LNCaP clone FGC (cell line): ENCODE measurements at places on chromosomes 2 and 18.

- DNase-seq = no peak
Observed at GRCh38 chr2:29811378-29811777, 110.0 kb downstream of the ALK start.

GRCh38 chr18:13642440-13642827, 83.9 kb downstream of the FAM210A start:
- DNase-seq = no peak

- DNase-seq = no peak
Observed at GRCh38 chr2:164896634-164897355, 55.2 kb upstream of the COBLL1 start.

- no peak for DNase-seq
Observed at GRCh38 chr2:132581991-132582738, 87.8 kb downstream of the LYPD1 start.

DNA sequence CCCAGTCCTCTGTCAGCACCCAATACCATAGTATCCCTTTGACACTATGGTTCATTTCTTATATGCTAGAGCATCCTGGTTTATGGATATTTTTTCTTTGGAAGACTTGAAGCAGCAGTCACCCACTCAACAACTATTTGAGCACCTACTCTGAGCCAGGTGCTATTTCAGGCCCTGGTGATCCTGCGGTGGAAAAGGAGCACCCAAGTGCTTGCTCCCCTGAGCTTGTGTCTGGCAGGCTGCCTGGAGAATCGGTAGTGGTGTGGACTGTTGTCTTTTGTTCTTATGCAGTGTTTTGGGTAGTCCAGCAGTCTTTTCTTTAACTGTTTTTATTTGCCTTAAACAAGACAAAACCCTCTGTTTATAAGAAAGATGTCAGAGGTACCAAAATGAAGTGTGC, 28.9 kb downstream of the NCK2 start:
- no peak for DNase-seq

DNA sequence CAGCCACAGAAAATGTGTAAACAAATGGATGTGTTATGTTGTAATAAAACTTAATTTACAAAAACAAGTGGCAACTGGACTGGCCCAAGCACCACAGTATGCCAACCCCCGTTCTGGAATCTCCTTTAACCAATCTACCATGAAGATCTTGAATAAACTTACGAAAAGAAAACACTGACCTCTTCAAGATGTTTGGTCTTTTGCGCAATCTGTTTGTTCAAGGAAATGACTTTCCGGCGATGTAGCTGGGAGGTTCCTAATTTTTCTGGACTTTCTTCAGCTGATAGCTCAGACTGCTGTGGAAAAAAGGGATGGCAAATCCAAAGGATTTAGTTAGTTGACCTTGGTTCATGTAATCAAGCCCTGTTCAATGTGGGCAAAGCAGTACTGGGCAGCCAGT, 55.7 kb downstream of the CCDC93 start:
- peak; percentile 92 for DNase-seq

- no peak for DNase-seq
Observed at GRCh38 chr2:28447943-28448792, 47.7 kb upstream of the PLB1 start.

DNA sequence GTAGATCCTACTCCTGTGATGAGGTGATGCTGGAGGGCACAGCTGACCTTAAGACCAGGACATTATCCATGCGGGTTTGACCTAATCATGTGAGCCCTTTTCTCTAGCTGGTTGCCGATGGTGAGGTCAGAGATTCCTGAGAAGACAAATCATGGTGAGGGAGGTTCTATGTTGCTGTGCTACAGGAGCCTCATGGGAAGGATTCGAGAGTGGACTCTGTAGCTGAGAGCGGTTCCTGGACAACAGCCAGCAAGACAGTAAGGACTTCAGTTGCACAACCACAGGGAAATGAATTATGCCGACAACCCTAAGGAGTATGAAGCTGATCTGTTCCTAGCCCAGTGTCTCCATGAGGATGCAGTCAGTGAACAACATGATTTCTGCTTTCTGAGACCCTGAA, 80.4 kb downstream of the EPB41L3 start:
- no peak for DNase-seq

- no peak for DNase-seq
Observed at GRCh38 chr2:59027320-59027719, 786.2 kb upstream of the FANCL start.

GRCh38 chr18:35477497-35477896, 20.3 kb downstream of the INO80C start:
- DNase-seq = no peak

- DNase-seq = no peak
Observed at GRCh38 chr2:171287611-171288010, 126.9 kb upstream of the TLK1 start.

DNA sequence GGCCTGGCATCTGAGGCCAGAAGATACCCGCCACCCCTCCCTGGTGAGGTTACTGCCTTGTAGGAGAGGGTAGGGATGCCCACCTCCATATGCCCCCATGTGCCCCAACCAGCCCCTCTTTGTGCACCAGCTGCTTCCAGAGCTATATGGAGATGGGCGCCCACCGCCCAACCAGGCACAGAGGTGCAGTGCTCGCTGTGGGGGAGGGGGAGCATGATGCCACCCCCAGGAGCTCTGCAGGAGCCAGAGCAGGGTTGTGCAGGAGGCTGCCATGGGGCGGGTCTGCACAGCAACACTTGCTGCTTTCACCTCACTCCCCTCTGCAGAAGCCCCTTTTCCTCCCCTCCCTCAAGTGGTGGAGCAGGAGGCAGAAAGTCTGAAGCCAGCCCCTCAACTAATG, 174.6 kb downstream of the SMAD7 start:
- DNase-seq = no peak

GRCh38 chr2:25926984-25927756, 48.9 kb upstream of the ASXL2 start:
- no peak for DNase-seq

DNA sequence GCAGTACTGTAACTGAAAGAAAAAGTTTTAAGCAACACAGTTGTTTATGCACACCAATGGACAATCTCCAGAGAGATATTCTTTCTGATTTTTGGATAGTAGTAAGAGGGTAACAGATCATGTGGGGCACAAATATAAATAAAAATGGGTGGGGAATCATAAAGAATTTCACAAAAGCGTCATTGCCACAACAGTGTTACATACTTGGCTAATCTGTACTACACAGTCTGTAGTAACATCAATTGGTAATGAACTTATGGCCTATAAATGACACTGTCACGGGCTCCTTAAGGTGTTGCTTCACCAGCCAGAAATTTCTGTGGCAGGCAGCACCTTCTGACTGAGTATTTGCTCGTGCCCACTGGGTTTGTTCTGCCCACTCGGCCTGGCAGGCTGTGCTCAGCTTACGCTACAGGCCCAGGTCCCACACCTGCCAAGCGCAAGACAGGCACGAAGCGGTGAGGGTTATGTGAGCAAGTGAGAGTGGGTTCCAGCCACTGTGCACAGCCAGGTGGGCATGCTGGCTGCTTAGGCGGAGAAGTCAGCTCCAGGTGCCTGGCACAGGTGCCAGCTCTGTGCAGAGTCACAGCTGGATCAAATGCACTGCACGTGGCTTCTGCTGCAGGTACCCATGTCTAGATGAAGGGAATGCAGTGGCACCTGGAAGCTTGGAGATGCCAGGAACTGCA, 532.5 kb upstream of the SLC39A10 start:
- DNase-seq = no peak
